ENCODE measurements at places on chromosomes 12 and 14.

- DNase-seq, result no peak
These were observed 5.9 kb downstream of the ADGRD1 start for GRCh38 chr12:130959632-130960031.

GRCh38 chr12:6120796-6121473 lies 3.5 kb downstream of the VWF start:
- DNase-seq, result no peak

- no peak for DNase-seq
These were observed 57.2 kb downstream of the RIN3 start for GRCh38 chr14:92570674-92571262.

- no peak for DNase-seq
These were observed 9.9 kb downstream of the AHSA1 start for GRCh38 chr14:77467801-77468200.

DNA sequence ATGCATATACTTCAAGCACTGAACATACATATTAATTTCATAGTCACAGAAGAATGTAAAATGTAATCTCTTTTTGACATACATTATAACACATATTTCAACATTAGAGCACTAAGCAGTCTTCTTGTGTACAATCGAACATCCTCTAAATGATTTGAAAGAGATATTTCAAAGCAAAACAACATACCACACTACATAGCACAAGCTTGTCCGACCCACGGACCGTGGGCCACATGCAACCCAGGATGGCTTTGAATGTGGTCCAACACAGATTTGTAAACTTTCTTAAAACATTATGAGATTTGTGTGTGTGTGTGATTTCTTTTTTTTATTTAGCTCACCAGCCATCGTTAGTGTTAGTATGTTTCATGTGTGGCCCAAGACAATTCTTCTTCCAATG lies 7.0 kb downstream of the PRICKLE1 start:
- DNase-seq, result no peak

- DNase-seq, result no peak
These were observed 1.2 kb downstream of the NCKAP5L start for GRCh38 chr12:49827051-49827400.

DNA sequence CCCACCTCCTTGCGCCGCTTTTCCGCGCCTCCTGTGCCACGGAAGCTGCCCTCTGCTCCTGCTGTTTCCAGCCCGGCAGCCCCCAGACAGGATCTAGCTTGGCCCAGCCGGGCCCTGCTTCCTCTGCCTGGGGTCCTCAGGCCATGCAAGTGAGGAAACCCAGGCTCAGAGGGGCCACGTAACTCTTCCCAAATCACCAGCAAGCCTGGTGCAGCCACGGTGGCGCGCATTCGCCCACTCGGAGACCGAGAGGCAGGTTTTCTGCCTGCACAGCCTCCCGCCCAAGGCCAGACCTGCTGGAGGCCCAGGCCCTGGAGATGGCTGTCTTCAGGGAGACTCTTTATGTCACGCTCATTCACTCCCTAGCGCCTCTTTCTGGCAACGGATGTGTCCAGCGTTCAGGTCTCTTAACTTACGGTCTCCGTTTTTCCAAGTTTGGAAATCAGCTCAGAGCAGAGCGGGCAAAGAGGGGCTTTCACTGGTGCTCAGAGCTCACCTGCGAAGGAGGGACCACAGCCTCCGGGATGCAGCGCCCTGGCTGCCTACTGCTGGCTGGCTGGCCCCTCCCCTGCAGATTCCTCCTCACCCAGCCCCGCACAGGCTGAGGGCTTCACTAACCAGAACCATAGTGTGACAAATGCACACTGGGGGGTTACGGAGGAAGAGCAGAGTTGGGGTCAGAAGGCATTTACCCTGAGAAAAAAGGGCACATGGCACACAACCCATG lies 20.6 kb upstream of the CEP170B start:
- DNase-seq, result no peak
